ENCODE measurements at places on chromosomes 6 and 20.
A peak's percentile ranks its signal among the peaks of the same experiment; 100 is the strongest.

- peak; percentile 99 for DNase-seq
Measured at GRCh38 chr6:20401205-20402091, at the start of gene E2F3. E2F3 (plus strand) TSS chr6:20401879; CDS start chr6:20402233, 354 bp downstream.

DNA sequence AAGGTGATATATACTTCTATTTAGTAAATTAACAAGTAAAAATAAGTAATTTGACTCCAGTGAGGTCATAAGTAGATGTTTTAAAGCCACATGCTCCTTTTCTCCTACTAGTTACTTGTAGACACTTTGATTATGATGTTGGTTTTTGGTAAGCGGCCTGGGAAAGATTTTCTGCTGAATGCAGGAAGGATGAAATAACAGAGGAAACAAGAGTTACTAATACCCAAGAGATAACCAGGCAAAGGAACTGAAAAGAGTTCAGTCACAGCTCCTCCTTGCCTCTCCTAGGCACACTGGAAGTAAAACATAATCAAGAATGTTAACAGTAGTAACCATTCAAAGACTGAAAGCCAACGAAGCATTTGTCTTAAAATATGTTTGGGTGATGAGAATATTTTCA, 203.3 kb downstream of the RNGTT start:
- no peak for DNase-seq

DNA sequence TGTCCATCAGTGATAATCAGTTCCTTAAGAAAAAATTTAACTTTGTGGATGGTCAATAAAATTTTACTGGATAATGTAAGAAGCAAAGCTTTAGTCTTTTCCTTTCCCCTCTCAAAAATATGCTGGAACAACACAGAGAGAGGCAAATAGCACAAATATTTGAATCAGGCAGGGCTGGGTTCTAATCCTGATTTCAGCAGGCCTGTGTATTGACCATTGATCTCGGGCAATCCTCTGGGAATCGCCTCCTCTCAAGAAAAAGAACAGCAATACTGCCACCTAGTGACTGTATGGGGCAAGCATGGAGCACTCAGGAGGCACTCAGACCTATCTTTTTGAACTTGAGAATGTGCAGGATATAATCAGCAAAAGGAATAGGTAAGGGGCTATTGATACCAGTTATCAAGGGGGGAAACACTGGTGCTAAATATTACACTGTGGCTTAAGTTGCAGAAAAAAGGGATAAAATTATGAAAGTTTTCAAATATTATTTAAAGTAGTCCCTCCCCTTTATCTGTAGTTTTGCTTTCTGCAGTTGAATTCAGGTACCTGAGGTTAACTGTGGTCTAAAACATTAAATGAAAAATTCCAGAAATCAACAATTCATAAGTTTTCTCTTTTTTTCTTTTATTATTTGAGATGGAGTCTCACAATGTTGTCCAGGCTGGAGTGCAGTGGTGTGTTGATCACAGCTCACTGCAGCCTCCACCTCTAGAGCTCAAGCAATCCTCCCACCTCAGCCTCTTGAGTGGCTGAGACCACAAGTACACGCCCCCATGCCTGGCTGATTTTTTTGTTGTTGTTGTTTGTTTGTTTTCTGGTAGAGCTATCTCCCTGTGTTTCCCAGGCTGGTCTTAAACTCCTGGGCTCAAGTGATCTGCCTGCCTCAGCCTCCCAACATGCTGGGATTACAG, 91.8 kb upstream of the NHSL1 start:
- peak; percentile 11 for DNase-seq

- no peak for DNase-seq
Measured at GRCh38 chr20:46051556-46052308, 22.7 kb downstream of the SLC12A5 start.

- DNase-seq: no peak
Measured at GRCh38 chr6:144292372-144292771, 7.2 kb downstream of the UTRN start.

GRCh38 chr20:53750827-53751619, 157.4 kb upstream of the ZNF217 start:
- DNase-seq: no peak

GRCh38 chr6:10759884-10760329, 12.3 kb downstream of the TMEM14B start:
- no peak for DNase-seq

DNA sequence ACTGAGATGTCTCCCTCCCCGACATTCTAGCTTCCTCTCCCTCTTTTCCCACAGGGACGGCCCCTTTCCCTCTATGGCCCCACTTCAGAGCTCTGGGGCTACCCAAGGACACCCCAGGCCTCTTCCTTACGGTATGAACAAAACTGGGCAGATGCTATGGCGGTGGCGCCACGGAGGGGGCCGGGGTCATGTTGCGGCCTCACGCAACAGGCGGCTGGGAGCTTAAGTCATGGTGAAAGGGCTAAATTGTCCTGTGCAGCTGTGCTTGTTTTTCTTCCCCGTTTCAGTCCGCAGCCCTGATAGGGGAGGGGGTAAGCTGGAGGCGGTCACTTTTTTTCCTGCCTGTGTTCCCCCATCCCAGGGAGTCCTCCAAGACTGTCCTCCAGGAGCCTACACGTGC, 17.6 kb upstream of the KIAA1755 start:
- DNase-seq: no peak

DNA sequence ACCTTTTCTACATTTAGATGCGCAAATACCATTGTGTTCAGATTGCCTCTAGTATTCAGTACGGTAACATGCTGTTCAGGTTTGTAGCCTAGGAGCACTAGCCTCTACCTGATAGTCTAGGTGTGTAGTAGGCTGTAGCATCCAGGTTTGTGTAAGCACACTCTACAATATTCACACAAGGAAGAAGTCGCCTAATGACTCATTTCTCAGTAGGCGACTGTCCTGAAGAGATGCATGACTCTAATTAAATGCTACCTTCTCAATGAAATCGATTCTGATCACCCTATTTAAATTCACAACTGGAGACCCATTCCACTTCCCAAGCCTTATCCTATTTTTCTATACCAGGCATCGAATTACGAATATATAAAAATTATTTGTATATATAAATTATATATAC, 1.3 kb downstream of the MCUR1 start:
- DNase-seq: no peak

DNA sequence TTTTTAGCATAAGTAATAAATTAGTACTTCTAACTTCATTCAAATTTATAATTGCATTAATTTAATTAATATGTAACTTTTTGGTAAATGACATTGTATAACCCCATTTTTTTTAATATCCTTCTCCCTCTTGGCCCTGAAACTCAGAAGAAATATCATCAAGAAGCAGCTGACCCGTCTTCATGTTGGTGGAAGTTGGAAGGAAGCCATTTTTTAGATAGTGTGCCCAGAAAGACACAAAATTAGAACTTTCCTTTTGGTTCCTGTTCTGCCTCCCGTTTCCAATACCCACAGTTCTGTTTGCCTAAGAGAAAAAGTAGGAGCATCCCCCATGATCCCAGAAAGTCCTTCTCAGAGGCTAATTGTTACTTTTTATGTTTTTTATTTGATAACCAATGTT, 65.5 kb downstream of the PLCB4 start:
- no peak for DNase-seq

- no peak for DNase-seq
Measured at GRCh38 chr6:161639772-161640171, 365.9 kb upstream of the AGPAT4 start.

DNA sequence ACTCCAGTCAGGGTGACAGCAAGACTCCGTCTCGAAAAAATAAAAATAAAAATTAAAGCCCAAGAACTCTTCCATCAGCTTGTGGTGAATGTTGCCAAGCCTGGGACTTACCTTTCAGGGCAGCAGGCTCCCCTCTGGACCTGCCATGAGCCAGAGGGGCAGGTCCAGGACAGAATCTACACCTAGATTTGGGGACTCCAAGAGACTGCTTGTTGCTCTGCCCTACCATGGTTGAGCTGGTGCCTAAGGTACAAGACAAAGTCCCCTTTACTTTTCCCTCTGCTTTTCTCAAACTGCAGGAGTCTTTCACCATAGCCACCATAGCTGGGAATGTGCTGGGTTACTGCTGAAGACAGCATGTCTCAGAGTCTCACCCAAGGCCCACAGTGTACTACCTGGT, 9.2 kb downstream of the C6orf15 start:
- DNase-seq: no peak

DNA sequence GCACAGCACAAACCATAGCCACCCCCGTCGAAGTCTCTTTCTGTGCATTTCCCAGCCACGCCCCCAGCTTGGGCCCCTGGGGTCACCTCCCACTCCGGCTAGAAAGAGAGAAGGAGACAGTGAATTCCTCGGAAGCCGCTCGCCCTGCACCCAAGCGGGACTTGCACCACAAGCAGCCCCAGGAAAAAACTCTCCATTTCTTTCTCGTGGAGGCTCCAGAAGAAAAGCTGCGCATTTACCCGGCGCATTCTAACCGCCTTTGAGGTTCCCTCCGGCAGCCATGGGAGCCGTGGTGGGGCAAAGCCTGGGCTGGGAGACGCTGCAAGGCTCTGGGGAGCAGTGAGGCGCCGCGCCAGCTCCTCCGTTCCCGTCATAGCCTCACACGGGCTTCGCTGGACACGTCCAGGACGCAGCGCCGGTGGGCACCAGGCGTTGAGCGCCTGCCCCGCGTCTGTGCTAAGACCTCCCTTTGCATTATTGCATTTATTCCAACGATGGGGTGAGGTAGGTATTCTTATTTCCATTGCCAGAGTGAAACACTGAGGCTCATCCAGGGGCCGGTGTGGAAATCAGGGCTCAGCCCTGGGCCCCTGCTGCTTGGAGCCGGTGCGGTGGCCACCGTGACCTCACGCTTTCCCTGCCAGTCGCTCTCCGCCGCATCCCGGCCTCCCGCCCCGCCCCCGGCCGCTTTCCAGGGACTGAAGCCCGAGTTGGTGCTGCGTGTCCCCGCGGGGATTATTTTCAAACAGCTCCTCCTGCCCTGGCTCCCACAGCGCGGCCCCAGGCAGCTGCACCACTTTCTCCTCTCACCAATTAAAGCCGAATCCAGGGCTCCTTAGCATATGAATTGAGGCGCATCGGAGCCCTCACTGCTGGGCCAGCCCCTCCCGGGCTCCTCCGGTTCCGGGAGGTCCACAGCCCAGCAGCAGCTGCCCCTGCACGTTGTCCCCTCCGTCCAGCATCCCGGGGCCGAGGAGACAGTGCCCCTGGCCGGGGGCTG, 148.3 kb upstream of the AFDN start:
- DNase-seq: no peak
